ENCODE measurements at places on chromosomes 1 and 21.

DNA sequence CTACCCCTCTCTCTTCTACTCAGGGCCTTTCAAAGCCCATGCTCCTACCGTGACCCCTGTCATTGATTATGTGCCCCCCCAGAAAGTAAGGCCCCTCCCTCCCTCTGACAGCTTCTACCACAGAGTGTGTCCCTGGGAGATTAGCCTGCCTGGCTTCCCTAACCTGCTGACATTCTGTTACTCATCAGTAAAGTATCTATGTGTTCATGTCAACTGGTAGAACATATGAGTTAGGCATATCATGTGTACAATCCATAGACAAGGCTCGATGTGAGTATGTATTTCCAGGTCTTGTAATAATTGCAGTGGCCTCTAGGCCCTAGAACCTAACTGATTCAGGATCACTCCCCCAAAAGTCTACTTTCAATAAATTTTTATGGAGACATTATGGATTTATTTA is 120.0 kb downstream of the GIPC2 start:
- no peak for DNase-seq

DNA sequence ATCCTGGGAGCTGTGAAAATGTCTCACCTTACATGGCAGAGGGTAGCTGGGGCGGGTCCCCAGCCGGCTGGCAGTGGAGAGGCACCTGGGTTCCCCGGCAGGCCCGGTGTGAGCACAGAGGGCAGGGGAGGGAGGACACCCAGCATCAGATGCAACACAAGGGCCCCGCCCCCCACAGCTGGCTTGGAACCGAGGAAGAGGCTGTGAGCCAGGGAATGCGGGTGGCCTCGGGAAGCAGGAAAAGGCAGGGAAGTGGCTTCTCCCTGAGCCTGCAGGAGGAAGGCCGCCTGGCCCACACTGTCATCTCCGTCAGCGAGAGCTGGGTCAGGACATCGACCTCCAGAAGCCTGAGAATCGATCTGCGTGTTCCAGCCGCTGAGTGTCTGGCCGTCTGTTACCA is 87.3 kb downstream of the SIK1 start:
- no peak for DNase-seq

- DNase-seq: no peak
Observed at GRCh38 chr1:163115887-163116286, 46.7 kb downstream of the RGS4 start.

- no peak for DNase-seq
Observed at GRCh38 chr1:234776876-234777855, 167.2 kb upstream of the IRF2BP2 start.

GRCh38 chr1:84884671-84885389 is 8.2 kb downstream of the LPAR3 start:
- DNase-seq: no peak

DNA sequence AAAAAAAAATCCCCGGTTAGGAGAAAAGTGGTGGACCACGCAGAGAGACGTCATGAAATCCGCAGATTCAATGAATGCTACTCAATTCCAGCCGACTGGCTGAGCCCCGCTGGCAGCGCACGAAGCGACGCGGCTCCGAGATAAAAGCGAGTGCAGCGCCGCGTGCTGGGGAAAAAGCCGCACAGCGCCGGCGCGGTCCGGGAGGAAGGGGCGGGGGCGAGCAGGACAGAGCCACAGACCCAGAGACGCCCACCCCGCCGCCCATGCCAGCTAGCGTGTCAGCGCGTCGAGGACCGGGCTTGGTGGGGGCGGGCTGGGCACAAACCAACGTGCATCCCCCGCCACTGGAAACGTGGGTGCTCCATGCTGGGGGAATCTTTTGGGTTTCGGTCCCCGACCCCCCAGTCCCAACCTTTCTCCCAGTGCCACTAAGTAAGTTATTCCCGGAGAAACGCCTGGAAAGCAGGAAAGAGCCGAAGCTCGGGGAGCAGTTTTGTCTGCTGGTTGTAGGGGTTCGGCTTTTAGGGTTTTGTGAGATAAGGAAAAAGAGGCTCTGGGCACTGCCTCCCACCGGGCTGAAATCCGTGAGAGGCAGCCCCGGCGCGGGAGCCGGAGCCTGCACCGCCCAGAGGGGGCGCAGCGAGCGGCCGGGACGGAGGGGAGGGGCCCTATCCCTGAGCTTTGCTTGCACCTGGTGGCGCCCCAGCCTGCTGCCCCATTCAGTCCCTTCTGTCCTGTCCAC is at the start of gene KCNJ6:
KCNJ6 (minus strand) TSS at position 148 of the 742 bp plus-strand sequence. CDS start 75,775 bp downstream, outside the sequence.
- peak; percentile 85 for DNase-seq

- no peak for DNase-seq
Observed at GRCh38 chr1:157965584-157965983, 27.9 kb upstream of the KIRREL1 start.

GRCh38 chr1:184693011-184693410 is 61.6 kb downstream of the EDEM3 start:
- DNase-seq: no peak

GRCh38 chr1:161054232-161054631 is 8.5 kb upstream of the USF1 start:
- no peak for DNase-seq

- no peak for DNase-seq
Observed at GRCh38 chr1:213840575-213840974, 147.2 kb upstream of the PROX1 start.

DNA sequence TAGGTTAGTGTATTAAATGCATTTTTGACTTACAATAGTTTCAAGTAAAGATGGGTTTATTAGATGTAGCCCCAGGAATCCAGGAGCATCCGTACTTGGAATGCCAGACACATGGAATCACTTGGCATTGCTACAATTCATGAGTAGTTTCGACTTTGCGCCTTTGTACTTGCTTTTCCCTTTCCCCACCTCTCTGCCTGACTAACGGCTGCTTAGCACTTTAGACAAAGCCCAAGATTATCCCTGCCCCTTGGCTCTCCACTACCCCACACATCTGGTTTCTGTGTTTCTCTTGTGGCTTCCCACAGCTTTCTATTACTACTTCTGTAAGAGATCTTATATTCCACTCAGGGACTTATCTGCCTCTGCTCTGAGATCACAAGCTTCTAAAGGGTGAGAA is 397.7 kb upstream of the POU3F1 start:
- DNase-seq: no peak

DNA sequence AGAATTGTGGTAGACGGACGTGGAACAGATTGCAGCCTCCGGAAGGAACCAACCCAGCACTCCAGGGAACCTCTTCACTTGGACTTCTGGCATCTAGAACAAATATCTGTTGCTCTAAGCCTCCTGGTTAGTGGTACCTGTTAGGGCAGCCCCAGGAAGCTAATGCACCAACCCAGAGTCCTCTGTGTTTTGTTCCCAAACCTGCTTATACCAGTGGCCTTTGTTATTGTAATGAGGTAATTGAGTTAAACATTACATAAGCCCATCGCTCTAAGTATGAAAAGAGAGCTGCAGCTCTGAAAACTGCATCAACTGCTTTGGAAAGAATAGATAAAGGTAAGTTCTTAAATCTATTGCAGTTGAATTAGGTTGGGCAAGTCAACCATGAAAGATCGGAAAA is 516.7 kb downstream of the NPHP4 start:
- no peak for DNase-seq

GRCh38 chr1:205255941-205256780 is 28.4 kb downstream of the TMCC2 start:
- peak; percentile 94 for DNase-seq

GRCh38 chr1:78122389-78122788 is 76.6 kb downstream of the GIPC2 start:
- no peak for DNase-seq

GRCh38 chr1:78060857-78061563 is 15.2 kb downstream of the GIPC2 start:
- DNase-seq: no peak

GRCh38 chr21:29022166-29022565 is 2.3 kb upstream of the USP16 start:
- no peak for DNase-seq

- DNase-seq: no peak
Observed at GRCh38 chr1:24897263-24898151, 32.6 kb downstream of the RUNX3 start.

GRCh38 chr1:20339811-20340457 is 49.3 kb downstream of the VWA5B1 start:
- DNase-seq: no peak

- no peak for DNase-seq
Observed at GRCh38 chr1:53568540-53568939, 109.3 kb downstream of the DMRTB1 start.

- no peak for DNase-seq
Observed at GRCh38 chr1:207983044-207983635, 72.2 kb upstream of the CD34 start.

DNA sequence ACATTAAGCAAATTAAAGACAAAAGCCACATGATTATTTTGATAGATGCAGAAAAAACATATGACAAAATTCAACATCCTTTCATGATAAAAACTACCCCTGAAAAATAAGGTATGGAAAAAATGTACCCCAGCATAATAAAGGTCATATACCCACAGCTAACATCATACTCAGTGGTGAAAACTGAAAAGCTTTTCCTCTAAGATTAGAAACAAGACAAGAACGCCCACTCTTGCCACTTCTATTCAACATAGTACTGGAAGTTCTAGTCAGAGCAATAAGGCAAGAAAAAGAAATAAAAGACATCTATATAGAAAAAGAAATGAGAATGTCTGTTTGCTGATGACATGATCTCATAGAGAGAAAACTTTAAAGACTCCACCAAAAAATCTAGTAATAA is 20.7 kb downstream of the ERO1B start:
- no peak for DNase-seq

- DNase-seq: no peak
Observed at GRCh38 chr1:6614929-6615785, 1.6 kb downstream of the PHF13 start.

DNA sequence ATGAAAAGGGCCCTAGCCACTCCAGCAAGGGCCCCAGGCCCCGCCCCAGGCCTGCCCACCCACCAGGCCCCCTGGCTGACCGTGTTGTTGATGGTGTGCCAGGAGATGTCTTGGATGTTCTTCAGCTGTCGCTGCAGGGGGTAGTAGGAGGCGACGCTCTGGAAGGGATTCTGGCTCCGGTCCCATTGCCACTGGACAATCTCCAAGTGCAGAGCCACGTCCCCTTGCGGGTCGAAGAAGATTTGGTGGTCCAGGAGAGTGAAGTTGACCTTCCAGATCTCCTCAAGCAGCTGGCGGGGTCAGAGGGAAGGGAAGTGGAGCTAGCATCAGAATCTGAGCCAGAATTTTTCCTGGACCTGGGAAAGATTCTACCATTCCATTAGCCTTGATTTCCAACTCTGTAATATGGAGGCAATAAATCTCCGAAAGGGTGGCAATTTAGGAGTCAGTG is 10.2 kb downstream of the TAS1R2 start:
- DNase-seq: no peak

GRCh38 chr1:18535391-18536210 is 54.9 kb downstream of the KLHDC7A start:
- DNase-seq: no peak

- DNase-seq: no peak
Observed at GRCh38 chr1:119783354-119784185, 14.9 kb upstream of the HMGCS2 start.

DNA sequence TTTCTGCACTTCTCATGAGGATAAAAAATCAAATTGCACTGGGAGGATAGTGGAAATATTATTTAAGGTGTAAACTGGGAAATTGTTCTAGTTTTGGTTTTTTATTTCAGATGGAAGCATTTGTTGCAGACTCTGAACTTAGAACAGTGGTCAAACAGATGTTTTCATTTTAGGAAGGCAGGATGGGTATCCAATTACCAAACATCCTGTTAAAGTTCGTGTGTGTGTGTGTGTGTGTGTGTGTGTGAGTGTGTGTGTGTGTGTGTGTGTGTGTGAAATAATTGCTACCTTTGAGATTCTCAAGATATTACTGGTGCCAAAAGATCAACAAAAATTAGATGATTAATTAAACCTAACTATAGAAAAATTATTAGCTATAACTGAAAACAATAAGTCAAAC is 24.3 kb upstream of the DUSP10 start:
- DNase-seq: no peak

- no peak for DNase-seq
Observed at GRCh38 chr1:29517251-29518086, 281.1 kb downstream of the PTPRU start.

DNA sequence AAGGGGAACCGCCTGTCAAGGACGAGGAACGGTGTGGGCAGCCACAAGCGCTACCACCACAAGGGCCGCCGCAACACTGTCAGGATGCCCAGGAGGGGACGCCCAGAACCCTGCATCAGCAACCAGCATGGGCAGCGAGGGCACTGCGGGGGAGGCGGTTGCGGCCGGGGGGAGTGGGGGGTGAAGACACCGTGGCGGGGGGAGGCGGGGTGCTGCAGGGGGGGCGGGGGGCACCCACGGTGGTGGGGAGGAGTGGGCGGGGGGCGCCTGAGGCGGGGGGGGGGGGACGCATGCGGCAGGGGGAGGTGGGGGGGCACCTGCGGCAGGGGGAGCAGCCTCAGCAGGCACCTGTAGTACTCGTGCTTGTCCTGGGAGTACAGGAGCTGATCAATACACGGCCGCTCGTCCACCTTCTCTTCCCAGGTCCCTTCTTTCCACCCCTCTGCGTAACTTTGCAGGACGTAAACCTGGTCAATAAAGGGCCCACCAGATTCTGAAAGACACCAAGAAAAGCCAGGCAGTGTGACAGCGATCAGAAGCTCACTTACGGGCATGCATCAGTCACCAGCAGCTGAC is 4.6 kb downstream of the POFUT2 start:
- DNase-seq: no peak

GRCh38 chr1:201530741-201531531 is 8.0 kb upstream of the NAV1 start:
- DNase-seq: peak; percentile 85

GRCh38 chr1:220380885-220381284 is 108.6 kb upstream of the RAB3GAP2 start:
- DNase-seq: no peak

GRCh38 chr1:53141487-53142055 is 867 bp downstream of the SLC1A7 start:
- no peak for DNase-seq

- no peak for DNase-seq
Observed at GRCh38 chr1:157849229-157849875, 7.7 kb upstream of the CD5L start.

GRCh38 chr1:197200272-197200899 is 53.9 kb upstream of the ASPM start:
- DNase-seq: no peak

- no peak for DNase-seq
Observed at GRCh38 chr21:45211661-45212060, 76.0 kb downstream of the POFUT2 start.

DNA sequence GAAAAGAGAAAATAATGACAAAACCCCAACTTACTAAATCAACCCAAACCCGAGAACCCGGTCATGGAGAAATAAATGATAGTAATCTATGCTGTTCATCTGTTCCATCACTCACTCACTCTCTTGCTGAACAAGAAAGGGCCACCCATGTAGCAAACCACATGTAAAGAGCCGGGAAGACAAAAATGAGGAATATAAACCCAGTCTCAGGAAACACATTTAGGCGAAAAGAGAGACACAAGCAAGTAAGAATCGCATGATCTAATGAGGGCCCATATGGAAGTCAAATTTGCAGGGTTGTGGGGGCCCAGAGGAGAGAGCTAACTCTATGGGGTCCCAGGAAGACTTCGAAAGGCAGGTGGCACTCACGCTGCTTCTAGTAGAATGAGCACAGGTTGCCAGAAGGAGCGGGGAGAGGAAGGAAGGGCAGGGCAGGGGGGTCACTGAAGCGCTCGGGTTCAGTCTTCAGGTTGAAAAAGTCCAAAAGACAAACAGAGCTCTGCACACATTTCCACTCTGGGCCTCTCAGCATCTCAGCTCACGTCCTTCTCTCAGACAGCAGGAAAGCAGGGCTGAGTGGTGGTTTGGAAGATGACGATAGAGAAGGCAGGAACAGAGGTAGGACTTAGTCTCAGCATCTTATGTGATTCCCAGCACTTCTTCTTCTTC is 142.9 kb upstream of the KRTAP19-8 start:
- DNase-seq: no peak

- DNase-seq: no peak
Observed at GRCh38 chr21:44398499-44398898, 45.1 kb downstream of the TRPM2 start.
